ENCODE measurements at places on chromosomes 12 and 14.

DNA sequence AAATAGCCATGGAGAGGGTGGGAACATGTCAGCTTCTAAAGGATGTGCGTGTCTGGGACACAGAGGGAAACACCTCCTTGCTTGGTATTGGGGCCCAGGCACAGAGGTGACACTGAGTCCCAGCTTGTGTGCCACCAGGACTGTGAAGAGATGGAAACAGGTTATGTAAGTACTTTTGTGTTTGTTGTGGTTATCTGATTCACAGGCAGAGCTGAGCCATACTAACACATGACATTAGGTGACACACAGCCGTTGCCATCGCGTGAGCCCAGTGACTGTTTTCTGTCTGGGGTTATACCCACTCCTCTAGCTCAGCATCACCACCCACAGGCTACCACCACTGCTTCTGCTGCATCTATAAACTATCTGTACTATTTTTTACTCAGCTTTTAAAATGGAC is 12.1 kb upstream of the FLVCR2 start:
- peak; percentile 76 for DNase-seq

- no peak for DNase-seq
Measured at GRCh38 chr12:22800332-22800731, 175.4 kb downstream of the ETNK1 start.

GRCh38 chr14:69606258-69607184 is 4.9 kb upstream of the SUSD6 start:
- no peak for DNase-seq

- DNase-seq: no peak
Measured at GRCh38 chr14:72503696-72504368, 390.1 kb downstream of the DPF3 start.

DNA sequence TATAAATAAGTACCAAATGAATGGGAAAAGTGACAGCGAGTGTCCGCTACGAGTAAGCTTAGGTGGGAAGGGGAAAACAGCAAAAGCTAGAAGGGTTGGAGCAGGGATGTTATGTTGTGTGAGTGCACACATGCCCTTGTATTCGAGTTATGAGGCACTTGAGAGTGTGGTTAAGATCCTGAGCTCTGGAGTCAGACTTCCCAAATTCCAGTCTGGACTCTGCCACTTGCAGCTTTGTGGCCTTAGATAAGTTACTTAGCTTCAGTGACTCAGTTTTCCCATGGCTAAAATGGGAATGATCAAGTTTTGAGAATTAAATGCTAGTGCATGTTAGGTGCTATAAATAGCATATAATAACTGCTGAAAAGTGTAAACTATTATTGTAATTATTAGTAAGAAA is 44.9 kb downstream of the KTN1 start:
- DNase-seq: no peak

All from stimulated activated naive CD8-positive, alpha-beta T cell treated with anti-CD3 and anti-CD28 coated beads, Interleukin-15, Interleukin-2, amounts not matched to agents 100 U/mL and 50 U/mL, for 24 hours (primary cell).